Karpas-422 (cell line): ENCODE measurements at places on chromosomes 13 and 19.

- DNase-seq, result no peak
Measured at GRCh38 chr19:13579388-13580060, 73.2 kb upstream of the CACNA1A start.

DNA sequence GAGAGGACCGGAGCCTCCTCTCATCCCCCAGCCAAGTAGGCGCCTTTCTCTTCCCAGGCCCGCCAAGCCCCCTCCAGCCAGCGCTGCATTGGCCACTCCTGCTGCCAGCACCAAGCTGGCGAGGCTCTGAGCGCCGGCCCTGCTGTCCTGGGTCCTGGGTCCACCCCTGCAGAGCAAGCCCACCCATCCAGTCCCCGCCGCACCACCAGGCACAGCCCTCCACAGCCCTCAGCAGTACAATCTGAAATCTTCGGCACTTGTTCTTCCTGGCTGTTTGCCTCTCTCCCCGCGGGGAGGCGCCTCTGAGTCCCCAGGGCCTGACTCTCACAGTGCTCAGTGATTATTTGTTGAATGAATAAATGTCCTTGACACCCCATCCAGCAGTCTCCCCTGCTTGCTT, 236.4 kb upstream of the SGCG start:
- DNase-seq, result peak; percentile 42

GRCh38 chr13:91072486-91072885, 275.0 kb upstream of the MIR17HG start:
- no peak for DNase-seq

GRCh38 chr13:44131069-44131614, 242.5 kb upstream of the SERP2 start:
- DNase-seq, result no peak

GRCh38 chr19:10936661-10937084, 8.1 kb downstream of the TIMM29 start:
- peak; percentile 90 for DNase-seq

DNA sequence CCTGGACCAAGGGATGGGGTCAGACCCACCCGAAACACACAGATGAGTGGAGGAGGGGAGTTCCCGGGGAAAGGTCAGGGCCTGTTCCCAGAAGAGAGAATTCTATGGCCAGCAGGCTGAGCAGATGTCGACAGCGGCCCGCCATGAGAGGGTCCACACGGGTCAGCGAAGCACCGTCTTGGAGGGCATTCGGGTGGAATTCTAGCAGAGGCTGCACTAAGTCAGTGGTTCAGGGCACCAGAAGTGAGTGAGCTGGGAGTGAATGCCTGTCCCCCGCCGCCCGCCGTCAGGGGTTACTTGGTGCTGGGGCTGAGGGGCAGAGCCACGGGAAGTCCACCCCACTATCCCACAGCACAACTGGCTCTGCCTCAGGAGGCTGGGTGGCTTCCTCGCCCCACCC, 96.2 kb upstream of the VSTM2B start:
- DNase-seq, result no peak

DNA sequence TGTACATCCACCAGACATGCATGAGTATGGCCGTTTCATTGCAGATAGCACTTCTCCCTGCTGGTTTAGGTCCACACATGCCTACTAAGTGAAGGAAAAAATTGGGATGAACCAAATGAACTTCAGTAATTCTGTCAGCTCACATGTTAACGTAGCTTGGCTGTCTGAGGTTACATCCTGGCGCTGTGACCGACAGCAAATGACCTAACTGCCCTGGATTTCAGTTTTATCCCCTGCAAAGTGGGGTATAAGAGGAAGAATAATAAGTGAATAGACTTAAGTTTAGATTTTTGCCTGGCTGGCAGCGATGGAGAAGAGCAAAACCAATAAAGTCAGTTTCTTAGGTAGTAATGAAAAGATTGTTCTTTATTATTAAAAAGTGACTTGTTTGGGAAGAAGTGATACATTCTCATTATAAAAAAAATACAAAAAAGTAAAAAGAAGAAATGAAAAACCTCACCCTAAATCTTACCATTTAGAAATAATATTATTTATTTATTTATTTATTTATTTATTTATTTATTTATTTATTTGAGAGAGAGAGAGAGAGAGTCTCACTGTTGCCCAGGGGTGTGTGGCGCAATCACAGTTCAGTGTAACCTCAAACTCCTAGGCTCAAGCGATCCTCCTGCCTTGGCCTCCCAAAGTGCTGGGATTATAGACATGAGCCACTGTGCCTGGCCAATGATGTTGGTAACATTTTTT, 4.2 kb upstream of the RNF113B start:
- DNase-seq, result no peak

GRCh38 chr19:45152504-45153338, 8.1 kb downstream of the NKPD1 start:
- no peak for DNase-seq

GRCh38 chr13:30132623-30133553, 174.5 kb downstream of the KATNAL1 start:
- DNase-seq, result peak; percentile 96

- DNase-seq, result no peak
Measured at GRCh38 chr19:47544476-47544875, 28.5 kb downstream of the ZNF541 start.
